Activated B cell treated with CpG ODN at 0.5 μM for 24 hours (primary cell): ENCODE measurements at places on chromosomes 13 and 19.
A peak's percentile ranks its signal among the peaks of the same experiment; 100 is the strongest.

GRCh38 chr19:2806736-2807378 is 12.8 kb upstream of the ZNF554 start:
- H3K36me3 ChIP-seq: peaks cover 60% of the 10 kb centered on the region
- H3K27me3 ChIP-seq: no peaks in the 10 kb centered on the region
- no peaks in the 10 kb centered on the region for H3K4me1 ChIP-seq
- H3K27ac ChIP-seq: no peak overlapping the region
- DNase-seq: no peak

GRCh38 chr13:21478881-21479808 is 20.0 kb upstream of the ZDHHC20 start:
- H3K27ac ChIP-seq: no peak overlapping the region
- DNase-seq: no peak
- no peaks in the 10 kb centered on the region for H3K36me3 ChIP-seq
- peaks cover 13% of the 10 kb centered on the region for H3K4me1 ChIP-seq
- H3K27me3 ChIP-seq: no peaks in the 10 kb centered on the region

- H3K27me3 ChIP-seq: no peaks in the 10 kb centered on the region
- no peak overlapping the region for H3K27ac ChIP-seq
- H3K36me3 ChIP-seq: no peaks in the 10 kb centered on the region
Measured at GRCh38 chr13:64278493-64278892, 2862.8 kb upstream of the PCDH20 start.

- H3K4me1 ChIP-seq: peaks cover 68% of the 10 kb centered on the region
- H3K27me3 ChIP-seq: no peaks in the 10 kb centered on the region
- peak overlapping the region; percentile 46 for H3K27ac ChIP-seq
- peak overlapping the region; percentile 79 for H3K4me3 ChIP-seq
- DNase-seq: no peak
- H3K36me3 ChIP-seq: peaks cover 6% of the 10 kb centered on the region
Measured at GRCh38 chr19:17748884-17749638, 2.2 kb upstream of the FCHO1 start.

DNA sequence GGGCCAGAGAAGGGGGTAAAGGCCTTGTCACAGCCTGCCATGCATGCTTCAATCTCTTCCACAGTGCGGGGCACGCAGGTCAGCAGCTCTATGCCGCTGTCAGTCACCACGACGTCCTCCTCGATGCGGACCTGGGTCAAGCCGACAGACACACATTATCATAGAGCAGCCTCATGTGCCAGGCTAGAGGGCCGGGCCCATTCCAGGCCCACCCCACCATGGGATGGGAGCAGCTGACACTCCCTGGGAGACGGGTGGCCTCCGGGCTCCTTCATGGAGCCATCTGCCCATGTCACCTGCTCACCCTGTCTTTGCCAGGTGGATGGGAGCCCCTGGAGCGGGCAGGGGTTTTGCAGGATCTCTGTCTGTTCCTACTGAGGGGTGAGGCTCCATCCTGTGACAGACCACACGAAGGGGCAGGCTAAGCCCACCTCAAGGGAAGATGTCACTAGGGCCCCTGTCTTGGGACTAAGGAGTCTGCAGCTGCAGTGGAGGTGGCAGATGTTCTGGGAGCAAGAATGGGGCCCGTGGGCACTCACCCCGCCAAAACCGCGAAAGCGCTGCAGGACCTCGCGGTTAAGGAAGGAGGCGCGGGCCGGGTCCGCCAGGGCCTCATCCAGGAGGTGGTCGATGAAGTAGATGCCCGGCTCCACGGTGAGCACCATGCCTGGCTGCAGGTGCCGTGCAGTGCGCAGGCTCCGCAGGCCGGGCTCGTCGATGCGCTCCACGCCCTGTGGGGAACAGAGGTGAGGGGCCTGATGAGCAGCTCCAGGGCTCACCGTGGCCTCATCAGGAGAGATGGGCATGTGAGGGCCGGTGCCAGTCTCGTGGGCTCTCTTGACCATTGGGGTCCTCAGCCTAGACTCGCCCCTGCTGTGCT is 14.1 kb downstream of the CEBPG start:
- no peak for DNase-seq
- no peaks in the 10 kb centered on the region for H3K27me3 ChIP-seq
- no peak overlapping the region for H3K27ac ChIP-seq
- peaks cover 7% of the 10 kb centered on the region for H3K4me1 ChIP-seq

DNA sequence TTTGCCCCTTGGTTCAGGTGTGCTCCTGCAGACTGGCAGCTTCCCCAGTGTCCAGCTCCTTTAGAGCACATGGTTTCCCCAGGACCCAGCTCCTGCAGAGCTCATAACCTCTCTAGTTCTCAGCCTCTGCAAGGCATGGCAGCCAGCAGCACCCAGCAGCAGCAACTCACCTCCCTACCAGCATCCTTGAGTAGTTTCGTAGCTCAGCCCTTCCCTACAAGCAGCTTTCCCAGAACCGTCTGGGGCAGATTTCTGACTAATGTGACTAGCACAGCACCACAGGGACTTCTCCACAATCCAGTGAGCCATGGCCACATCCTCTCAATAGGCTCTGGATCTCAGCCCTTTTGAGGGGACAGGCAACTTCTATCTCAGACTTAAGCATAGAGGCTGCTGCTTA is 14.1 kb upstream of the METTL21C start:
- H3K27ac ChIP-seq: no peak overlapping the region
- H3K27me3 ChIP-seq: peaks cover 7% of the 10 kb centered on the region
- no peak for DNase-seq
- no peaks in the 10 kb centered on the region for H3K36me3 ChIP-seq
- H3K4me3 ChIP-seq: no peak overlapping the region
- no peaks in the 10 kb centered on the region for H3K4me1 ChIP-seq

DNA sequence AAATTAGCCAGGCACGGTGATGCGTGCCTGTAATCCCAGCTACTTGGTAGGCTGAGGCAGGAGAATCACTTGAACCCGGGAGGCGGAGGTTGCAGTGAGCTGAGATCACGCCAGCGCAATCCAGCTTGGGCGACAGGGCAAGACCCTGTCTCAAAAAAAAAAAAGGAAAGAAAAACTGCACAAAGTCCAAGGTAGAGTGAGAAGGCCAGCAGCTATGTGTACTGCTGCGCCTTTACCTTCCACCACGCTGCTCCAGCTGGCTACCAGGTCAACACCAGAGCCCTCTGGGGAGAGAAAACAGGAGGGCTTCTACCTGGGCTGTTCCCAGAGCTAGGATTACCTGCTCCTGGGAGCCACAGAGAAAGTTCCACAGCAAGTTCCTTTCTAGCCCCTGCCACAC is 3.2 kb downstream of the ELL start:
- DNase-seq: no peak
- peaks cover 20% of the 10 kb centered on the region for H3K36me3 ChIP-seq
- H3K27ac ChIP-seq: no peak overlapping the region
- no peaks in the 10 kb centered on the region for H3K27me3 ChIP-seq
- peaks cover 36% of the 10 kb centered on the region for H3K4me1 ChIP-seq
